SK-N-MC (cell line): ENCODE measurements at places on chromosomes 7 and 10.

DNA sequence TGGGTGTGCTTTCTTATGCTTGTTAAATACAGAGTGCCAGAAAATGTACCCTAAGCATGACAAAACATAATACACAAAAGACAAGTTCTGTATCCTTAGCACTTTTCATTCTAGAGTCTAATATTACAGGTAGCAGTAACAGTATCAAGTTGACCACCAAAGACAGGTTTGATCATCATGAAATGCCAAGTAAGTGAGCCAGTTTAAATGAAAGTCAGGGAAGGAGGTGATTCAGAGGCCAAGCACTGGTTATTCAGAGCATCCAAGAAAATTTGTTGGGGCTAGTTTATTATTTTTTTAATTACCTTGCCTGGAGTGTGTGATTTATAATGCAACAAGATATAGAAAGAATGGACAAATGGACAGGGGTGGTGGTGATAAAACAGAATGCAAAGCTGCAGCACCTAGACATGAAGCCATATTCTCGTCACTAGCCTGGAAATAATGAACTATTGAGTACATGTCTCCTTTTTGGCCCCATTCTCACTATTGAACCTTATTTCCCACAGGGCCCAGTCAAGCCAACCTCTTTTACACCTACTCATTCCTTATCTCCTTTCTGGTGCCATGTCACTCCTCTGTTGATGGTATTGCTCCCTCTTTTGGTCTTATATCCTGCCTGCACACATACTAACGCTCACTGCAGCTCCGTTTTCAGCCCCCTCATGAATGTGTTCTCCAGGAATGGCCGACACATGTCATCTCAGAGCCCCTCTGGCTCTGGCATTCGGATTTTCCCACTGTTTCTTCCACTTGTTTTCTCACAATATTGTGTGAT, 78.6 kb upstream of the GLCCI1 start:
- DNase-seq: no peak

- DNase-seq: no peak
Measured at GRCh38 chr7:106309362-106309761, 24.6 kb upstream of the NAMPT start.

DNA sequence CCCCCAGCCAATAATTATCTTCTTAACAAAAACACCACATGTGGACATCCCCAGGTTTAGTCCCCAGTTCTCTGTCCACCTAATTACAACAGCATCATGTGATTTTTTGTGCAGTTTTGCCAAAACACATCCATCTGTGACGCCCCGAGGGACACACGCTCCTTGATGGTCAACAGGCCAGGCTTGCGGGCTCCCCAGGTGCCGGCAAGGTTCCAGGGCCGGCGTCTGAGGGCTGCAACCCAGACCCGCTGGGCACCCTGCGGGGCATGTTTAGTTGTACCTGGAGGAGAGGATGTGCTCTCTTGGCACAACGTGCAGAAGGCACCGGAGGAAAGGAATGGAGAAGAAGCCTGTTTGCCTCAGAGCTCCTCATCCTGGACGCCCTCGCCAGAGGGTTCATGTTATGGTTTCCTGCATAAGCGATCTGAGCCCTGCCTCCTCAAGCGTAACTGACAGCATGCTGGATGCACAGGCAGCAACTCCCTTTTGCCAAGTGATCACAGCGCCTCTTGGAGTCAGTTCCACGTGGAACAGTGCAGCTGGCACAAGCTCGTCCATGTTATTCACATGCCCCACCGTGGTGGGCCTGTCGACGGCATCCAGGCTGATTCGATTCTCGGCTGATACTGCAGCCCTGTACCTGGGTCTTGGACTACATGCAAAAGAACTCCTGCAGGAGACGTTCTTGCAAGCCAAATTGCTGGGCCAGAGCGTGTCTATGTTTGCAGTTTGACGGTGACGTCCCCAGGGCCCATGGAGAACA, 41.6 kb downstream of the JAKMIP3 start:
- DNase-seq: no peak

DNA sequence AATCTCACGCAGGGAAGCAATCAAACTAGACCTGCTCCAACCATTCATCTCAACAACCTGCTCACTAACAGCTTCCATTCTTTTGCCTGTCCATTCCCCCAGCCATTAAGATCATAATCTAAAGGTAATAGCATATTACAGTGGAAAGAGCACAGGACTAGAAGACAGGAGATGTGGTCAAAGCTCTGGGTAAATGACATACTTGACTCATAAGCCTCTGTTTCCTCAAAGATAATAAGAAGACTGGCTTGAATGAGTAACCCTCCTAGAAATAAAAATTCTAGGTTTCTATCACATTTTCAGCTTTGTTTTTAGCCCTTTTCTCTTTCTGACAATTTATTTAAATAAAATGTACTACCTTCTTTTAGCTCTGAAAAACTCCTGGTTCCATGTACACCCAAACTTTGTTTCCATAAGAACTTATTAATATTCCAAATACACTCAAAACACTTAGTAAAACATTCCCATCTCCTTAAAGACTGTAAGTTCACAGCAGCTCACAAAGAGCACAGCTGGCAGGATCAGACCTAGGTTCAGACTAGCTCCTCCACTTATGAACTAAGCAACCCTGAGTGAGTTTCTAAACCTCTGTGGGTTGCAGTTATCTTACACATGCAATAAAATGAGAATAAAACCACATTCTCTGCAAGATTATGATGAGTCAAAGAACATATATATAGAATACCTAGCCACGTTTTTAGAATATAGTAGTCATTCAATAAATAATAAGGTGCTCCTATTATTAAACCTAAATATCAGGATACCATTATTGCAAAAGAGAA, 11.6 kb downstream of the FAM204A start:
- no peak for DNase-seq

DNA sequence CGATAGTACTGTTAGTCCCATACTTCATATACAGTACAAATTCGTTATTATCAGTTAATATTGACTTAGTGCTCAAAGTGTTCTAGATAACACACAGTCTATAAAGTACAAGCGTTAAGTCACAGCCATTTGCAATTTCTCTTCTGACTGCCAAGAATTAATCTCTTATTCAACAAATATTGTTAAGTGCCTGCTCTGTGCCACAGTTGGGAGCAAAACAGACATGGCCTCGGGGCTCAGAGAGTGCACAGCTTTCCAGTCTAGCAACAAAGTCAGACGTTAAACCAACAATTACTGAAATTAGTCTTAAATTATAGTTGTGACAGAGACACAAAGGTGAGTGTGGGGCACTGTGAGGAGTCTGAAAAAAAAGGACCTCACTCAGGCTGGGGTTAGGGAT, 113.0 kb upstream of the DPP6 start:
- DNase-seq: no peak

DNA sequence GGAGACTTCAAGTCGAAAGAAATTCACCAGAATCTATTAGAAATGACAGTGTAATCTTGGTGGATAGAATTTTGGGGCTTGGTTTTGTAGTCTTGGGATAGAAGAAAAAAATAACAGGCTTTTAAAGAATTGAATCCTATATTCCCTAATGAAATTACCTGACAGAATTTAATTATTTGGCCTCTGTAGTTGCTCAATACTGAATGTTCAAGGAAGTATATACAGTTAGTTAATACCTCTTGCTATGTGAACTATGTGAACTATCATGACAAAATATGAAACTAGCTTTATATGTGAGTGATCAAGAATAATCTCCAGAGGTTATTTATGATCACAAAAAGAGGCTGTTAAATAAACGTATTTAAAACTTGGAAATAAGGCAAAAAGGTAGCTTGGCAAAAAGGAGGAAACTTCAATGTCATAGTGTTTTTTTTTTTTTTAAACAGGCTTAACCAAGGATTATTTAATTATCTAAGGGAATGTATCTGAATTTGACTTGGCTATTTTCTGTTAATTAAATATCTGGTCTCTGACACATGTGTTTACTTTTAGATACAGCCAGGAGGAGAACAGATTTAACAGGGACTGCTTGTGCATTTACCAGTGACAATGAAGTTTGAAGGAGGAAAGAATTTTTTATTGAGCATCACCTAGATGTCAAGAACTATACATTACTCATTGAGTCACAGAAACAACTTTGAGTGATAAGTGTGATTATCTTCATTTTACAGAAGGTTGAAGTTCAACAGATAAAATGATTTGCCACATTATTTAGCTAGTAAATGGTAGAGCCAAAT, 11.5 kb upstream of the CASD1 start:
- DNase-seq: no peak

GRCh38 chr7:15757041-15758000, 70.8 kb upstream of the MEOX2 start:
- DNase-seq: no peak

DNA sequence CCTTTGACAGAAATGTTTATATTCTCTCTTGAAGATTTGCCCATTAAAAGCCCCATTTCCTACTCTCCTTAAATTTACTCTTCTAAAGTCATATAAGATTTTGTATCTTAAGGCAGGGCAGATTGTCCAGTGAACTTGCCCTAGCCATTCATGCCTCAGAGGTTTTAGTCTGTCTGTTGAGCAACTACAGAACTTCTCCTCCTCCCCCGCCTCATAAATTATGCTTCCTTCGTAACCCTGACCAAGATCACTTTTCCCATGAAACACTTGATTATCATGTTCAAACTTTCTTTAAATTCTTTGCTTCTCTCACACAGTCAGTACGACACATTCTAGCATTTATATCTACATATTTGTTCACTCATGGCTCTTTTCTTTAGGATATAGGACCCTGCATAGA, 621.3 kb downstream of the ANKRD7 start:
- no peak for DNase-seq

- DNase-seq: no peak
Measured at GRCh38 chr10:105594296-105594695, 953.2 kb downstream of the SORCS3 start.

DNA sequence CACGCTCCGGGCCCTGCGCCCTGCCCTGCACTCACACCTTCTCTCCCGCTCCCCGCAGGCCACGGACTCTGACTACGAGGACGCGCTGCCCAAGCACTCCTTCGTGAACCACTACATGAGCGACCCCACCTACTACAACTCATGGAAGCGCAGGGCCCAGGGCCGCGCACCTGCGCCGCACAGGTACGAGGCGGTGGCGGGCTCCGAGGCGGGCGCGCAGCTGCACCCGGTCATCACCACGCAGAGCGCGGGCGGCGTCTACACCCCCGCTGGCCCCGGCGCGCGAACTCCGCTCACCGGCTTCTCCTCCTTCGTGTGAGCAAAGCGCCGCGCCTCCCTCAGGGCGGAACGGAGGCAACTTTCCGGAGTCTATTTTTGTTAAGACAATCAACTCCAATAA, 417.0 kb upstream of the FOXK1 start:
- no peak for DNase-seq

GRCh38 chr7:149741629-149742028, 31.8 kb downstream of the ZNF467 start:
- DNase-seq: no peak

DNA sequence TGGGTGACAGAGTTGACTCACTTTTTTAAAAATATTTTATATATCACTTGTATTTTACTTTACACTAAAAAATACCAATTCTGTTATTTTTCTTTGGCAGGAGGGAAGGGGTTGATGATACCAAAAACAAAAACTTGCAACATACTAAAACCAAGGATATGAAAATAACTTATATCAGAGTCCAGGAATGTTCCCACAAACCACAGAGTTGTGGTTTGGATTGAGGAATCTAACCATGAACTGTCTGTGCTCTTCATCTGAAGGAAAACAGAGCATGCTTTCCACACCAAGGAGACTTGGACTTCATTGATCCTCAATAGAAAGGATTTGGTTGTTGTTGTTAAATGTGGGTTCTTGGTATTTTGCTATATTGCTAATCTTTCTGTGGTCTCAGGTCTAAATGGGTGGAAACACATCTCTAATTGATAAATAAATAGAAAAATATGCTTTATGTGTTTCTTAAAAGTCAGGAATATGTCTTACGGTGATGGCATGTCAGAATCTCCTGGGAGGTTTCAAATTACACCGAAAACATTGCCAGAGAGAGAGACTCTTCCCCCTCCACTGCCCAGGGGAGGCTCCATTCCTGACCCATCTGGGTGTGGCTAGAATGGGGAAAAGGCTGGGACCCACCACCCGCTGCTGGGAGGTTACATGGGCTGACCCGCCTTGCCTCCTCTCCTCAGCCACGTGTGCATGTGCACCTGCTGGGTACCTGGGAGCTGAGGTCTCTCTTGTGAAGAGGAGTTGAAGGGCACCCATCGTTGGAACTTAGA, 46.9 kb upstream of the STK17A start:
- DNase-seq: peak; percentile 26

DNA sequence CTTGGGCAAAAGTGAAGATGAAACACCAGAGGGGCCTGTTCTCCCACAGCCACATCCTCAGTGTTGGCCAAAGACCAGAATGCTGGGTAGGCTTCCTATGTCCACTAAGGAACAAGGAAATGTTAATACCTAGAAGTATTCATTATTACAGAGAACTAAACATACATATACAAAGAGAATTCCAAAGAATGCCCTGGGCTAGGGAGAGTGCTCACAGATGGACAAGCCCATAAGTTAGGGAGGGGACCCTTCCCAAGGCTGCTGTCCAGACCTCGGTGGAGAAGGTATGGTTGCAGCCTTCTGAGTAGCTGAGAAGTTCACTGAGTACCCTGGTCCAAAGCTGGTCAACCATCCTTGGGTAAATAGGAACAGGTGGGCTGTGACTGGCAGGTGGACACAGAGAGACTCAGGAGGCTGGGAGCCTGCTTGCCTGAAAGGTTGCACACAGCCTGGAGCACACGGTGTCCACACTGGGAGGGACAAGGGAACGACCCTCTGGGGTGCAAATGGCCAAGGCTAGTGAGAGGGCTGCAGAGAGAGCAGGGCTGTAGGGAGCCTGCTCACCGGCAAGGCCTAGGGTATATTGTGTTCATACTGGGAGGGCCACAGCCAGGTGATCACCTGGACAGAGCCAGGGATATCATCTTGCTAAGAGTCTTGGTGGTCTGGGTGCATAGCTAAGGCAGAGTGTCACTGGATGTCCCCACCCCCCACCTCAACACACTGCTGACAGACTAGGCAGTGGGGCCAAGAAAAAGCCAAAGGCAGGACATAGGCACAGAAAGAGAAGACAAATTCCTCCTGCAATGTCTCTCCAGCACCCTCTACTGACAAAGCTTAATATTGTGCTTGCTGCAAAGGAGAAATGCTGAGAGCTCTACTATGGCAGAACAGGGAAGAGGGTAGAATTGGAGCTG, 40.3 kb downstream of the CPVL start:
- peak; percentile 68 for DNase-seq

DNA sequence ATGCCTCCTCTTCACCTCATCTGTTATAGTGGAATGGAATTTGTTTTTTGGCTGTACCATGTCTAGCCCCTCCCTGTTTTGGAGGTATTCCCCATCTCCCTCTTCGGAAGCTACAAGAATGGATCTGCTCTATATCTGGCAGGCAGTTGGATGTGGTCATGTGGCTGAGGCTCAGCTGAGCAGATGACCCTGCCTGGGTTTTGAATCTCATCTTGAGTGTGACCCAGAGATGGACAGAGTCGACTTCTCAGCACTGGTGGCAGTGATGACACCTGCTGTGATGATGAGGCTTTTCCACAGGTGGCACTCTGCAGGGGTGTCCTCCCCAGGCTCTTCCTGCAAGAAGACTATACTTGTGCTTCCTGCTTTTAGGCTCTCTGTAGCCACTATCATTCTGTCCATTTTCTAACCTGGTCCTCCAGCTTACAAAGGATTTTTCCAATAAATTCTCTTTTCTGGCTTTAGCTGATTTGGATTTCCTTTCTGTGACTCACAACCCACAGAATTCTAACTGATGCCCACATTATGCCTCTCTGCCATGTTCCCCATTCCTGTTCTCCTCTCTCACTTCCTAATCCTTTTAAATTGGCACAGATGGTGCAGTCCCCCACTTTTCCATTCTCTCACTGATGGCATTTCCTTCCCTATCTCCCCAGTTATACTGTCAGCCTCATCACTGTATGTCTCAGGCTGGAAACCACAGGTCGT, 7.5 kb upstream of the ARHGAP22 start:
- no peak for DNase-seq

GRCh38 chr10:117160567-117160966, 22.5 kb upstream of the VAX1 start:
- DNase-seq: no peak
